Stimulated activated CD4-positive, alpha-beta T cell treated with anti-CD3 and anti-CD28 coated beads, Interleukin-4, amount 100 ng/mL, for 24 hours (primary cell): ENCODE measurements at places on chromosomes 1 and 21.

DNA sequence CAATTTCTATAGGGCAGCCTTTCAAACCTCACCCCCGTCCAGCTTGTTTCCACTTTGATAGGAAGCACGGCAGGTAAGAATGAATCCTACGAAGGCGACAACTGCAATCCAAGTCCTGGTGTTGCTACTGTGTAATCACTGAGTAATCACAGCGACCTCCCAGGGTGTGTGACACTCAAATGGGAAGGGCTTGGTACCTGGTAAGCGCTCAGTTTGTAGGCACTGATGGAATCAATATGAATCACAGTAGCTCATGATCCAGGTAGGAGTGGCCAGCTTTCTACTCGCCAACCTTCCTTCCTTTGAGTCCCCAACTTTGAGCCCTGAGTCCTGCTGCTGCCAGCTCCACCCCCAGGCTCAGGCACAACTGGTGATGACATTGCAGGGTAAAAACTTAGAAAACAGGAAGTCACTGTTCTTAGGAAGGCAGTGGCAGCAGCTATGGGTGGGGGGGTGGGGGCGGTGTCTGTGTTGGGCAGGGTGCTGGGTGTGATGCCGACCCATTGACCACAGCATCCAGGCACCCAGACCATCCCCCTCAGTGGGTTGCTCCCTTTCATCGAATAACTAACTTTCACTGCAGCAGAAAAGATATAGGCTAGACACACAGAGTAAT lies 70.7 kb downstream of the CD247 start:
- DNase-seq: peak; percentile 75

GRCh38 chr1:196063952-196064351 lies 544.3 kb downstream of the KCNT2 start:
- no peak for DNase-seq

DNA sequence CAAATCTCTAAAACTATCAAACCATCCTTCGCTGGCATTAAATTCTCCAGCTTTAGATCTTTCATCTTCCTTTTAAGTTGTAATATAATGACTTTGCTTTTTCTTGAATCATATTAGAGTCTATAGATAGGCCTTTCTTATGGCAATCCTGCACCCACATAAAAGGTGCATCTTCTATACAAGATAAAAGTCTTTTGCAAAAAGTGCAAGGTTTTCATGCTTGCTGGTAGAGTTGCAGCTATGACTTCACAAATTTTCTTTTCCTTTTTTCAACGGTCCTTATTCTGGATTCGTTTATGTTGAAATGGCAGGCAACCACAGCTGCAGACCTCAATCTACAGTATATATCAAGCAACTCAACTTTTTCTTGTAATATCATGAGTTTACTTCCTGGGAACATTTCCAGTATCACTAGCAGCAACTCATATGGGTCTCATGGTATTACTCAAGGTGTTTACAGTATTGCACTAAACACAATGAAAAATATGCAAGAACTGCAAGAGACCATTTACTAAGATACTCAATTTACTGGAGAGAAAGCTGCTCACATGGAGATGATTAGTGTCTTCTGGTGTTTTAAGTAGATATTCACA lies 22.1 kb downstream of the OMA1 start:
- DNase-seq: no peak

GRCh38 chr21:35256468-35256988 lies 207.4 kb upstream of the RUNX1 start:
- DNase-seq: no peak

- DNase-seq: no peak
Observed at GRCh38 chr1:205589618-205590456, 42.0 kb downstream of the ELK4 start.
